Omental fat pad (tissue), 4 donors: ENCODE measurements at places on chromosomes 4 and X. TPM values are rescaled to one million over a fixed set of nuclear protein-coding genes. Genes with fewer than 3 reads are reported as not detected.

DNA sequence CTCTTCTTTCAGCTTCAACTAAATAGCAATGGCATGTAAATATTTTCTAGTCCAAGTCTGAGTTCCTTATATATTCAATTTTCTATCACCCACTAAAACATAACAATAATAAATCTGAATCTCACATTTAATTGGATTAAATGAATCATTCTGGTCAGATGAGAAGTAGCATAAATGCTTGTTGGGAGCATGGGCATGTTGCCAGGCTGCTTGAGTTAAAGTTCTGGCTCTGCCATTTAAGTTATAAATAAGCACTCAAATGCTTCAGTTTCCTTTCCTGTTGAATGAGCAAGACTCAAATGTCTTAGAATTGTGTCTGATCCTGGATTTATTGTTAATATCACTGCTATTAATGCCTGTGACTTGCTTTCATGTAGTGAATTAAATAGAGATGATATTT is 496.3 kb downstream of the STPG2 start:
- DNase-seq = no peak

- DNase-seq = no peak
Measured at GRCh38 chr4:135605076-135605475, 1403.5 kb upstream of the PABPC4L start.

GRCh38 chrX:127943571-127943970 is 108.6 kb downstream of the ACTRT1 start:
- DNase-seq = no peak

DNA sequence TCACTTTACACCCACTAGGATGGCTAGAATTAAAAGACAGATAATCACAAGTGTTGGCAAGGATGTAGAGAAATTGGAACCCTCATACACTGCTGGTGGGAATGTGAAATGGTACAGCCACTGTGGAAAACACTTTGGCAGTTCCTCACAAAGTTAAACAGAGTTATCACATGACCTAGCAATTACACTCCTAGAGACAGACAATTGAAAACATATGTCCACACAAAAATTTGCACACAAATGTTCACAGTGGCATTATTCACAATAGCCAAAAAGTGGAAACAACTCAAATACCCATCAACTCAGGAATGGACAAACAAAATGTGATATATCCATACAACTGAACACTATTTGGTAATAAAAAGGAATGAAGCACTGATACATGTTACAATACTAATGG is 5.7 kb downstream of the ZNF280C start:
- no peak for DNase-seq

- DNase-seq = no peak
Measured at GRCh38 chrX:125203737-125204578, 115.7 kb upstream of the TEX13C start.

- no peak for DNase-seq
Measured at GRCh38 chrX:48761674-48762471, at the start of gene GLOD5. Gene GLOD5 (plus strand): TSS chrX:48761747. CDS start chrX:48761791, 44 bp downstream.

DNA sequence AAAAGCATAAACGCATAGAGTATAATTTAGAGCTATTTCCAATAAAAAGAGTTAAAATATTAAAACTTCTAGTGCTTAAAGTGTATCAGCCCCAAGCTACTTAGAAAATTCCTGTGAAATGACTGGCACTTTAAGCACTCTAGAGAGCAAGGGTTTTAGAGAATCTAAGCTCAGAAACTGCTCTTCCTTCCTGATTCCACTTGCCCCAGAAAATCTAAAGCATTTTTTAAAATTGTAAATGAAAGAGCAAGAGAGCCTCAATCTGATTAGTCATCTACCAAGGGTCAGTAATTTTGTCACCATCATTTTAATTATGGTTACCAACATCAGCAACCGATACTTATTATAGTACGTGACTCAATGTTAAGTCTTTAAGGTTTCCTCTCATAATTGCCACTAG is 25.0 kb downstream of the CTPS2 start:
- no peak for DNase-seq

DNA sequence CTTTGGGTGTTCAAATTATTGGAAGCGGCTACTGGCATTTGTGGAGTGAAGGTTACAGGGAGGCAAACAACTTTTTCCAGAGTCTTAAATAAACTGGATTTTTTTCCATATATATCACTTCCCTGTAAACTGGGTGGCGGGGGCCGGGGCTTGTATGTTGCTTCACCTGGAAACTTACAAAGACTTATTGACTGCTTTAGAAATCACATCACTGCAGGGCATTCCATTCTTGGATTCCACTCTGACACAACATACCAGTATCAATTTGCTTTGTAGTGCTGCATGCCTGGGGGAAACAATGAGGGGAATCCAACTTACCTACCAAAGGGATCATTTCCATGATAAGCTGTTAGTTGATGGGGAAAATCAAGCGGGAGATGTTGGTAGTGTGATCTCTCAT is 21.7 kb upstream of the FAM156A start:
- no peak for DNase-seq

DNA sequence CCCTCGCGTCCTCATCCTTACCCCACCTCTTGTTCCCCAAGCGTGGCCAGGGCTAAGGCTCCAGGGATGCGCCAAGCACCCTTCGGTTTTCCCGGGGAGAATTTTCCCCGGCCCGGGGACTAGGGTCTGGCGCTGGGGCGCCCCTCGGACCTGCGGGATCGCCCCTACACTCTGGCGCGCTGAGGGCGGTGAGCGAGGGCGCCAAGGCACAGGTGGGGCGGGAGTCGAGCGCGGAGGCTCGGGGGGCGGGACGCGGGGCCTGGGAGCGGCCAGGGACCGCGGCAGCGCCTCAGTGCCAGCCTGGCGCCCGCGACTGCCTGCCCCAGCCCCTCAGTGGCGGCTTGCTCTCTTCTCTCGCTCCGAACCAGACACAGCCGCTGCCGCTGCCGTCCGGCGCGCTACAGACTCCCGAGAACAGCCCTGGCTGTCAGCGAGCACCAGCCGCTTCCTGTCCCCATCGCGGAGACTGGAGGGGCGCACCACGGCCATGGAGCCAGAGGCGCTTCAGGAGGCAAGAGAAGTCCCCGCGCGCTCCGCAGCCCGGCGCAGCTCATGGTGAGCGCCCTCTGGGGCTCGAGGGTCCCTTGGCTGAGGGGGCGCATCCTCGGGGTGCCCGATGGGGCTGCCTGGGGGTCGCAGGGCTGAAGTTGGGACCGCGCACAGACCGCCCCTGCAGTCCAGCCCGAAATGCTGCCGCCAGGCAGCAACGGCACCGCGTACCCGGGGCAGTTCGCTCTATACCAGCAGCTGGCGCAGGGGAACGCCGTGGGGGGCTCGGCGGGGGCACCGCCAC is at the start of gene DRD5:
DRD5 (plus strand) TSS at position 292 of the 793 bp plus-strand sequence; CDS start at position 688, 396 bp downstream.
- DNase-seq = no peak

The CSAG3 gene
- total RNA-seq = not detected

The PABPC1L2A gene
- total RNA-seq = not detected

The ARHGAP24 gene
- 53.9 TPM for total RNA-seq

The TREX2 gene
- total RNA-seq = 0.69 TPM
